Activated CD8-positive, alpha-beta memory T cell treated with anti-CD3 and anti-CD28 coated beads, Interleukin-2, amount 10 ng/mL, durations not matched to agents 7 days and 5 days (primary cell): ENCODE measurements at places on chromosomes 12 and 14. TPM values are rescaled to one million over a fixed set of nuclear protein-coding genes. Genes with fewer than 3 reads are reported as not detected.

Gene DENND5B
- total RNA-seq, result 0.26 TPM

DNA sequence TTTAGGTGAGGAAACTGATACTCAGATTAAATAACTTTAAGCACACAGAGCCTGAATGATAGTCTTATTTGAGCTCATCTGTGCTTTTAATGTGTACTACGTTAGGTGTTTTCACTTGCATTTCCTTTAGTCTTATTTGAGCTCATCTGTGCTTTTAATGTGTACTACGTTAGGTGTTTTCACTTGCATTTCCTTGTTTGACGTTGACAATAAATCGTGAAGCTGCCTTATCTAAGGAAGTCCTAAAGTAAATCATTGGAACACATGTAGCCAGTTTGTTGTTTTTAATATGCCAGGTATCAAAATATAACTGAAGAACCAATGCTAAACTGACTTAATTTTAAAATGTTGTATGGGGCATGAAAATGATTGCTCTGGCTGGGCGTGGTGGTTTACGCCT lies 2.0 kb downstream of the RAP1B start:
- DNase-seq, result no peak

GRCh38 chr12:6189028-6189427 lies 11.2 kb upstream of the CD9 start:
- DNase-seq, result no peak

DNA sequence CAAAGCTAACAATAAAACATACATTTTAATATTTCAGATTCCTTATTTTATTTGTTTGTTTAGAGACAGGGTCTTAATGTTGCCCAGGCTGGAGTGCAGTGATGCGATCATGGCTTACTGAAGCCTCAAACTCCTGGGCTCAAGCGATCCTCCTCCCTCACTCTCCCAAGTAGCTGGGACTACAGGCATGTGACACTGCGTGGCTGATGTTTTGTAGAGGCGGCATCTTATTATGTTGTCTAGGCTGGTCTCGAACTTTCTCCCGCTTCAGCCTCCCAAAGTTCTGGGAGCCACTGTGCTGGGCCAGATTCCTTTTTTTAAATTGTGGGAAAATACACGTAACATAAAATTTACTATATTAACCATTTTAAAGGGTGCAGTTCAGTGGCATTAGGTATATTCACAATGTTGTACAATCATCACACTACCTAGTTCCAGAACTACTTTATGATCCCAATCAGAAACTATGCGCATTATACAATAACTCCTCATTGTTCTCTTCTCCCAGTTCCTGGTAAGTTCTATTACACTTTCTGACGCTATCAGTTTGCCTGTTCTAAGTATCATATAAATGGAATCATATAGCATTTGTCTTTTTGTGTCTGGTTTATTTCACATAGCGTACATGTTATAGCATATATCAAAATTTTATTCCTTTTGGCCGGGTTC lies 40.3 kb downstream of the ADIPOR2 start:
- no peak for DNase-seq

DNA sequence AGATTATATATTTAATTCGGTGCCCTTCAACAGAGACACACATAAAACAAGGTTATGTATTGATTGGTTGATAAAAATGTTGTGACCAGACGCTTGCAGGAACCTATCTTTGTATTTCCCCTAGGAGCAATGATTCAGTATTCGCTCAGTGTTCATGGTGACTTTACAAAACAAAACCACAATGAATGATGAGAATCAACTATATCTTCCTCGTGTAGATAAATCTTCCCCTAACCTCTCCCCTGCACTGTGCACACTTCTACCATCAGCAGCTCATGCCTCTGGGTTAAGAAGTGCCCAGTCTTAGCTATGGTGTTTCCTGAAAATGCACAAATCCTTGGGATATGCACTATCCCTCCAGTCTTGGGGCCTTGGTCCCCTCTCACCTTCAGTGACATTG lies 16.3 kb downstream of the RIN3 start:
- no peak for DNase-seq

DNA sequence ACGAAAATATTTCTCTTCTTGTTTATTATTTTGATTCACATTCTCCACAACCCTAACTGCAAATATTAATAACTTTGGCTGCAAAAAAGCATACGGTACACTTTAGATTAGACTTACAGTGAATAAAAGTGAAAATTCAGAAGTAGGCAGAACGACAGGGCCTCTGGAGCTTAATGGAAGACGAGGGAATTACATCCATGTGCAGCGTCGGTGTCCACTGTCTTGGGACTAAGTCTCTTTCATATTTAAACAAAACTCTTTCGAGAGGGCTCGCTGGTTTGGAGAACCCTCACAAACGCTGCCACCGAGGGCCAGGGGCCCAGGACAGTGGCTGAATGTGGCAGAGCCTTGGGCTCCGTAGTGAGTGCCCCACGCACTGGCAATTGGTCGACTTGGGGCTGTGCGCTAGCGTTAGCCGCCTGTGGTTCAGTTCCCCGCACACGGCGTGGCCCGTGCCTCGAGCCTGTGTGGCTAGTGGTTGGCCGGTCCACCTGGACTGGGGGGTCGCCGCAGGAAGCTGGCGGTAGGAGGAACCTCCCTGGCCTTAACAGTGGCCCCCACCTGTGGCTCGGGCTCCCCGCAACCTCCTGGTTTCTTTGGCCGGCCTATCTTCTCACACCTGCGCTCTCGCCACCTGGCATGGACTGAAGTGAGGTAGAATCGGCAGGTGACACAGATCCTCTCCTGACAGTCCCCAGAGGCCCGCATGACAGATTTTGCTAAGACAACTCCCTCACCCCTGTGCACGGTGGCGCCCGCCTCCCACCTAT lies 739 bp upstream of the PAX9 start:
- no peak for DNase-seq

- DNase-seq, result no peak
Measured at GRCh38 chr12:52056801-52057637, 5.8 kb downstream of the NR4A1 start.

DNA sequence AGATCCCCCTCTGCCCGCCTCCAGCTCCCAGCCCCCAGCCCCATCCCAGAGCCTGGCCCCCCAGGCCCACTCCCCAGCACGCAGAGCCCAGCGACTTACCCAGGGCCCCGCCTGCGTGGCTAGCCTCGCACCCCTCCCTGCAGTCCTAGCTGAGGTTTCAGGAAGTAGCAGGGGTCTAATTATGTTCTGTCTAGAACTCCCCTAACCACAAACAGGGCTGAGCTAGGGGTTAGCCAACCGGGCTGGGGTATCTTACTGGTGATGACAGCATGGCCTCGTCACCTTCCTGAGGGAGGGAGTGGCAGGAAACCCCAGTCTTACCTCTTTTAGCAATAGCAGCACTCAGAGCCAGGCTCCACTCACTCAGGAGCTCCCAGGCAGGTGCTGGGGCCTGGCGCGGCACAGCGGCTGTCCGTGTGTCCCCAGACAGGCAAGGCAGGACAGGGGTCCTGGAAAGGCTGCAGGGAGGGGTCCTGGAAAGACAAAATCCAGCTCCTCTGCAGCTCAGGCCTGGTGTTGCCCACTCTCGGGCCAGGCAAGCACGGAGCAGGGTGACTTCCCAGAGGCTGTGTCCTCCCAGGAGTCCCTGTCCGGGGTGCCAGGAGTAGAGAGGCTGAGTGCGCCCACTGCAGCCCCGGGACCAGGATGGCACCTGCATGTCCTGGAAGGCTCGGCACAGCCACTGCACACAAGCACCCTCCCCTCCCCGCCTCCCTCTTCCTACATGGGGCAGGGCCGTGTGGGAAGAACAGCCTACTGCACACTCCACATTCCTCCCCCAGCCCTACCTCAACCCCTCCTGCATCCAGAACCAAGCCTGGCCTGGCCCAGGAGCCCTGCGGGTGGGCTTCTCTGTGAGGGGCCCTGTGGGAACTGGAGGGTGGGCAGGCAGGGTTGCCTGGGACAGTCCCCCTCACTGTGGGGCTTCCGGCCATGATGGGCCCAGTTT lies at the start of gene GPR132:
GPR132 (minus strand) TSS at position 151 of the 949 bp plus-strand sequence. CDS start 10,010 bp downstream, outside the sequence.
- DNase-seq, result peak; percentile 98

DNA sequence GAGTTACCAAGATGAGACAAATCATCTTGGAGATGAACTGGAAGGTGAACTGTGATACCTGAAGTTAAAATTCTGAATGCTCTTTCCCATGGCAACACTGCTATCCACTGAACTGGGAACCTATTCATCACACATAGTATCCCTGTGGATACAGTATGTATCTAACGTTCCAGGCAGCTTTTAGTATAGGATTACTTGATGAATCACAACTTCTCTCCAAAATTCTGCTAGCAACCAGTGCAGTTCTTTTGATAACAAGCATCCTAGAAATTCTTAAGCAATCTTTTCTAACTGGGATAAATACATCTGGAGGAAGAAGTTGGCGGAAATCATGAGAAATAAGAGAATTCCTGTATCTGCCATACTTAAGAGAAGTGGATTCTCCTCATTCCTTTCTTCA lies 66.4 kb downstream of the PAWR start:
- no peak for DNase-seq
